Memory B cell (primary cell): ENCODE measurements at places on chromosomes 6 and 20.

DNA sequence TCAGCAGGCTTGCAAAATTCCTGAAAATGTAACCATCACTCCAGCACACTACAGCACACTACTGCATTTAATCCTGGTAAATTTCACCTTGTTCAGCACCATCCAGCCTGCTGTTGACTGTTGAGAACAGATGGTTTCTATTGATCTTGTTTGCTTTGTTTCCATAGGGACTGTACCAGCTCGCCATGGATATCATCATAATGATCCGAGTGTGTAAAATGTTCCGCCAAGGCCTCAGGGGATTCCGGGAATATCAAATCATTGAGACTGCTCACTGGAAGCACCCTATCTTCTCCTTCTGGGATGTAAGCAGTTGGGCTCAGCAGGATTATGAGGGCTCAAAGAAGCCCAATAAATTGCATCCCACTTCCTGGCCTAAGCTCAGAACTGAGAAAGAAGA is 4.1 kb downstream of the CNBD2 start:
- DNase-seq = no peak

DNA sequence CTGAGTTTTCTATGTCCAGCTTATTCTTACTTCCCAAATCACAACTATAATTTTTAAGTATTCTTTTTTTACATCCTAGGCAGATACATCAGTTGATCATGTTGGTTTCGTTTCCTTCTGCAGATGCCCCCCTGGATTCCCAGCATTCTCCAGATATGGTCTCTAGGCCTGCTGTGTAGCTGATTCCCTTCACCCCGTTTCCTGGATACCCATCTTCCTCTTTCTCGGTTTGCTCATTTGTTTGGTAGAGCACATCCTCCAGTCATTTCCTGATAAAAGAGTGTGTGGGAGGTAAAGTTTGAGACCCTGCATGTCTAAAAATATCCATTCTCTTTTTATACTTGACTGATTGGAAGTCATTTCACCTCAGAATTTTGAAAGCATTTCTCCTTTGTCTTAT is 66.4 kb downstream of the ANKS1A start:
- no peak for DNase-seq

DNA sequence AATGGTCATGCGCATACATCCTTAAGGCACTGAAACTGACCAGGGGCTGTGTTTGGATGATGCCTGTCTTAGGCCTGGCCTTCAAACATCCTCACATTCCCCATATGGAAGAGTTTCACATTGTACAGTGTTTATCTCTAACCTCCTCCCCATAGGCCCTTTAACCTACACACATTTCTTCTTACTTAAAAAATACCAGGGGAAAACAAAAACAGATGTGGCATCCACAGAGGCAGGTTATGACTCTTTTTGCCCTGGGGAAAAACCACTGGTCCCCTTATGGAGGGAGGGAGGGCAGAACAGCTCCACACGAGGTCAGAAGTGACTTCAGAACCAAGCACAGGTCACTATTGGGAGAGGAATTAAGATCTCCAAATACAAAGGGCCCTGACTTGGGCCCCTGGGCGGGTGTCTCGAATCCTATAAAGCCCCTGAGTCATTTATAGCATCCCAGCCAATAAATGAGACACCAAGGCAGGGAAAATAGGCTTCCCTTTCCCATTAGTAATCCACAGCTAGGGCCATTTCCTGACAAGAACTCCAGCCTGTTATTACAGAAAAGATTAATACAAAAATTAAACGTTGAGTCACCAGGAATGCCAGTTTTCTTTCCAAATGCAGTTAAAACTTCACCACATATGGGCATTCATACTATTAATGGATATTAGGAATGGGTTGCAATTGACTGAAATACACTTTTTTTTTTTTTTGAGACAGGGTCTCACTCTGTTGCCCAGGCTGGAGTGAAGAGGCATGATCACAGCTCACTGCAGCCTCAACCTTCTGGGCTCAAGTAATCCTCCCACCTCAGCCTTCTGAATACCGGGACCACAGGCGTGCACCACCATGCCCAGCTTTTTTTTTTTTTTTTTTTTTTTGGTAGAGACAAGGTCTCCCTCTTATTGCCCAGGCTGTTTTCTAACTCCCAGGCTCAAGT is 107.2 kb downstream of the ATP9A start:
- no peak for DNase-seq

DNA sequence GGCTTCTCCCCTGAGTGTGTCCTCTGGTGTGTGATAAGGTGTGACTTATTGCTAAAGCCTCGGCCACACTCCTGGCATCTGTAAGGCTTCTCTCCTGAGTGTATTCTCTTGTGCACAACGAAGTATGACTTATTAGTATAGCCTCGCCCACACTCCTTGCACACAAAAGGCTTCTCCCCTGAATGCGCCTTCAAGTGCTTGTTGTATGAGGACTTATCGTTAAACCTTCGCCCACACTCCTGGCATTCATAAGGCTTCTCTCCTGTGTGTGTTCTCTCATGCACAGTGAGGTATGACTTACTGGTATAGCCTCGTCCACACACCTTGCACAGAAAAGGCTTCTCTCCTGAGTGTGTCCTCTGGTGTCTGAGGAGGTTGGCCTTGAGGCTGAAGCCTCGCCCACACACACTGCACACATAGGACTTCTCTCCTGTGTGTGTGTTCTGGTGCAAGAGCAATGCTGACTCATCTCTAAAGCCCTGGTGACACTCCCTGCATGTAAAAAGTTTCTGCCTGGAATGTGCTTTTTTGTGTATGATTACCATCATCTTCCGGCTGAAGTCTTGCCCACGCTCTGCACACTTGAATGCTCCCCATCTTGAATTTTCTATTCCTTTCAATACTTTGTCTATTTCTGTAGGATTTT is 20.4 kb downstream of the ZNF337 start:
- no peak for DNase-seq

DNA sequence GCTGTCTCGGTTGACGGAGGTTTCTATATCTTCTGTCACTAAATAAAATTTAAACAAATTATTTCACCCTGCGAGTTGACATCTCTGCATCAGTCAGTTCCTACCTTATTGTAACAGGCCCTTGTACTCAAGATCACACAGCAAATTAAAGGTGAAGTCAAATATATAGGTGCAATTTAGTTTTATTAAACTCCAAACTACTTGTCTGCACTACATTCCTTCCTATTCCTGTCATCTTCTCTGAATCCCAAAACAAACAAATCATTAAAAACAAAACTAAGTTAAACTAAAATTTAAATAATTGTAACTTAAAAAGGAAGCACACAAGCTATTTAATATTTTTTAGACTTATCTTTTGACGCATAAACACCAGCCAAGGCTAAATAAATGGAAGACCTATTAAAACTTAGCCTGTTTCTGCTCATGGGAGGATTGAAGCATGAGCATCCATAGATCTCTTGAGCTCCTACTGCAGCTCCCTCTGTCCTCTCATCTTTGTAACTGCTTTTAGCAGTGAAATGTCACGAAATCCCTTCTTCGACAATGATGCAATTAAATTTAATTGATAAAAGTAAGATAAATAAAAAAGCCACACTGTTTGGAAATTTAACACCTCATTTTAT is 1152.3 kb upstream of the GJE1 start:
- DNase-seq = no peak

DNA sequence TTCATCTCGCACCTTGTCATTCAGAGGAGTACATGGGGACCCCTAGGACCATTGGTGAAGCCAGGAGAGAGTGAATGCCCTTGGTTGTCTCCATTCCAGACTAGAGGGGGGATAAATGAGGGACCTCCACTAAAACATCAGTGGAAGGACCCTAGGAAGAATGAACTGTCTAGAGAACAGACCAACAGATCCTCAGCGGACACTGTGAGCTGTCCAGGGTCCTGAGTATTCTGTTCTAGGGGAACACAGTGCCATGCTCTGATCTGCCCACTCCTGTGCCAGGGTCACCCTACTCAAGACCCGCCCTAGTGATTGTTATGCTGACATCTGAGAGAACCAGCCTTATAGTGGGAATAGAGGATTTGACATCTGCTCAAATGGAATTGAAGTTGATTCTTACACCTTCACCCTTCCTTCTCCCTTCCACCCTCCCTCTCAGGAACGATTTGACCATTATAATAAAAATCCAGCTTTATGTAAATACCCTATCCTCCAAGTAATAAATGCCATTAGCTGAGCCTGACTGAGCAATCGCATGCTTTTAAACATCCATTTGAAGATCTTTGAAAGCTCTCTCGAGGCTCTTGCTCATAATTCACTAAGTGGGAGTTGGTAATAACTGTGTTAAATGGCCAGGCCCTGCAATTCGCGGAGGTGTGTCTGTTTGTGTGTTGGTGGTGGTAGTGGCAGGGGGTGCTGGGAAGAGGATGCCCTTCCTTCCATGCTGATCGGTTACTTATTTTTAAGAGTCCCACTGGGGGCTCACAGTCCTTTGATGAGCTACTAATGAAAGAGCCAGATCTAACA is 43.6 kb upstream of the SLC32A1 start:
- DNase-seq = no peak

- DNase-seq = no peak
Observed at GRCh38 chr20:31840906-31841816, 4.2 kb downstream of the FOXS1 start.

- no peak for DNase-seq
Observed at GRCh38 chr6:73513496-73513854, 7.4 kb downstream of the EEF1A1 start.

DNA sequence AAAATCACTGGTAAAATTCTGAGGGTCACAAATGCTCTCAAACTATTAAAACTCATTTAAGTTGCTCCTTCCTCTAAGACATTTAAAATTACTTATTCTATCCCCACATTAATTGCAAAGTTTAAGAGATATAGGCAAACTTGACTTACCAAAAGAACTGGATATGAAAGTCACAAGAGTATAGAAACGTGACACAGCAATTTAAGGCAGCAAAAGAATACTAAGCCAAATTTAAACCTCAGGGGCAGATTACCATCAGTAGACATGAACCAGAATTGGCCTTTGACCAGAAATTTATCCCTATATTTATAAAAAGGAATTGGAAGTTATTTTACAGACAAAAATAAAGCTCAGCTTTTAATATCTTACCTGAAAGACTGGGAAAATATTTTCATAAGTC is 56.0 kb downstream of the MAP3K7 start:
- no peak for DNase-seq

DNA sequence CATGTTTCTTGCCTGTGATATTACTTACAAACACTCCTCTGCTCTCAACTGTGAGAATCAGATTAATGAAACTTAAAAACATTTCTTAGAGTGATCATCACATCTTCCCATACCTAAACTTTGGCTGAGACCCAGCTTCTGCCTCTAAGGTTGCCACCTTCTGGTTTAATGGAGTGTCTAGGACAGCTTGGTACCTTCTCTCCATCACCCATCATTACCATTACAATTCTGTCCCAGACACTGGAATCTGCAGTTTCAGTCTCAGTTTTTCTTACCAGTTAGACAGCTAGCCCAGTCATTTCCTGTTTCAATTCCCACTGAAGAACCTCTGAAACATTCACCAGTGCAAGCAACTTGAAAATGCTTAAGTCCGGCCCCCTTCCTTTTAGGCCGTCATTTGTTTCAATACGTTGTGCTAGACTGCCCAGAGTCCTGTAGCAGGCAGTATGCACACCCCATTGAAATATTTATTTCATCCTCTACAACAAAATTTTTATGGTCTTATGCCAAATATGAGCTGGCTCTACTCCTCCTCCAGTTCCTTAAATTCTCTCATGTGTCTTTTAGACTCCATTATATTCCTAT is 107.0 kb upstream of the FOXO3 start:
- no peak for DNase-seq

- no peak for DNase-seq
Observed at GRCh38 chr6:128720891-128721290, 162.0 kb upstream of the LAMA2 start.

DNA sequence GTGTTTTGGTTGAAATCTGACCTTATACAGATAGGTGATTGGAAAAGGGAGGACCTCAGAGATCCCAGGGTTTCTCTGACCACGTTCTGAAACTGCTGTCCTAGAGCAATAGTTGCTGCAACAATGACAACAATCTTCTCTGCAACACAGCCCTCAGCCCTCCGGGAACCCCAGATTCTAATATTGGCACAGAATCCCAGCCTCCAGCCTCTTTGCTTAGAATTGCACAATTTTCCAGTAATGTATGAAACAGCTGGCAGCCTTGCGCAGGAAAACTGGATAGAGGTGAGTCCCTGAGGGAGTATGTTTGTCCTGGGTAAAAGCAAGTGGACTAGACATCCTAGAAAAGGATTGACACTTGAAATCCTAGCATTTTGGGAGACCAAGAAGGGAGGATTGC is 30.4 kb upstream of the PNRC1 start:
- no peak for DNase-seq

GRCh38 chr6:54357141-54357540 is 48.9 kb downstream of the TINAG start:
- DNase-seq = no peak

DNA sequence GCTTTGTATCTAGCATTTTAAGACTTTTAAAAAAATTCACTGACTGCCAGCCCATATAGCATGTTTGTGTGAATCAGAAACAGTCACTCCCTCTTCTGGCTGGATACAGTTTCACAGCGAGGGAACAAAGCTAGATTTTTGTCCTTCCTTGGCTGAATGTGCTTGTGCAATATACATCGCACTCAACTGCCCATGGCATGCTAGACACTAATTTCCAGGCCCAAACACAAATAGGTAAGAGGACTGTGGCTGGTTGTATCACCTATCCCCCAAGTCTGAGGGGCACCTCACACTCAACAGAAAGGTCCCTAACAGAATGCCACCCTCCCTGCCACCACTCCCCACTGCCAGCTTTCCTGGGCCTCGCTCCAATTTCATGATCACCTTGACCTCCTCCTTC is 16.2 kb upstream of the BLCAP start:
- DNase-seq = no peak

- DNase-seq = no peak
Observed at GRCh38 chr6:134405386-134406087, 87.6 kb upstream of the SGK1 start.

DNA sequence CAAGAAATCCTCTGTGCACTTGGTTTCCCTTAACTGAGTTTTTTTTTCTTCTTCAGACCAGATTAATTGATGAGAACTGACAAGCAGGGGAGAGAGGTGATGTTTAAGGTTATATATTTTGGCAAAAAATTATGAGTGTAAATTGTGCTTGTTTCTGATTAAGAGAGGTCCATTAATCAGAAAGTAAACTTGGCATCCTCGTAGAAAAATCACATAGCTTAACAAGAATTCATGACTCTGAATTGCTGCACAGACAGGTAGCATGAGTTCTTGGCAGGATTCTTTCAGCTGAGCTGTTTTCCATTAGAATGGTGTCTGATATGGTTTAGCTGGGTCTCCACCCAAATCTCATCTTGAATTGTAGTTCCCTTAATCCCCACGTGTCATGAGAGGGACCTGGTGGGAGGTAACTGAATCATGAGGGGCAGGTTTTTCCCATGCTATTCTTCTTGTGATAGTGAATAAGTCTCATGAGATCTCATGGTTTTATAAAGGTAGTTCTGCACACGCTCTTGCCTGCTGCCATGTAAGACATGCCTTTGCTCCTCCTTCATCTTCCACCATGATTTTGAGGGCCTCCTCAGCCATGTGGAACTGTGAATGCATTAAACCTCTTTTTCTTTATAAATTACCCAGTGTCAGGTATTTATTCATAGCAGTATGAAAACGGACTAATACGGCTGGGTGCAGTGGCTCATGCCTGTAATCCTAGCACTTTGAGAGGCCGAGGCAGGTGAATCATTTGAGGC is 34.2 kb upstream of the DDR1 start:
- DNase-seq = no peak

GRCh38 chr6:43990627-43991619 is 136.3 kb downstream of the MRPL14 start:
- no peak for DNase-seq
